Brain (organoid and tissue), 16 donors: ENCODE measurements at places on chromosomes 5 and 9.

DNA sequence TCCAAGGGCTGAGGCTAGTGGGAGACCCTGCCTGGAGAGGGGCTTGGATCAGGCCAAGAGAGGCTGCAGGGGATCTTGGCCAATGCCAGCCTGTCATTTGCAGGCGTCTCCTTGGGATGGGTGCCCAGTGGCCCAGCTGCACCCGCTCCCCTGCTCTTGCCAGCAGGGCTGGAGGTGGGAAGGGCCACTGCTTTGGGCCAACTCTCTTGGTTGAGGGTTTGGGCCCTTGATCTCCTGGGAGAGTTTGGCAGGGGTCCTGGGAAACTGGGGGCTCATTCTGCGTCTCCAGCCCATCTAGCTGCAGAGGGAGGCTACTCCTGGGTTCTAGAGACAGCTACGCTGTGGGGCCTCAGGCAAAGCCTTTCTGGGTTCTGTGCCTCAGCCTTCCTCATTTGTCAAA lies 10.5 kb downstream of the PSD2 start:
- peak; percentile 57 for DNase-seq

- no peak for DNase-seq
These were observed 42.9 kb downstream of the GPBP1 start for GRCh38 chr5:57216714-57217113.

DNA sequence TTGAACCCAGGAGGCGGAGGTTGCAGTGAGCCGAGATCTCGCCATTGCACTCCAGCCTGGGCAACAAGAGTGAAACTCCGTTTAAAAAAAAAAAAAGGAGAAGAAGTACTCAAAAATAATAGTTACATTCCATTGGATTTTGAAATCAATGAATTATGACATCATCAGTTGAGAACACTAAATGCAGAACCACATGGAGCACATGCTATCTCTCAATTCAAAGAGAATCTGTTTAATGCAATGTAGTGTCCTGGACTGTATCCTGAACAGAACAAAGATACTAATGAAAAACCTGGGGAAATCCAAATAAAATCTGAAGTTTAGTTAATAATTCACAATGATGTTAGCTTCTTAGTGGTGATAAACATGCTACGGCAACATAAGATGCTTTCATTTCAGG lies 20.3 kb downstream of the CDC14B start:
- DNase-seq, result no peak

DNA sequence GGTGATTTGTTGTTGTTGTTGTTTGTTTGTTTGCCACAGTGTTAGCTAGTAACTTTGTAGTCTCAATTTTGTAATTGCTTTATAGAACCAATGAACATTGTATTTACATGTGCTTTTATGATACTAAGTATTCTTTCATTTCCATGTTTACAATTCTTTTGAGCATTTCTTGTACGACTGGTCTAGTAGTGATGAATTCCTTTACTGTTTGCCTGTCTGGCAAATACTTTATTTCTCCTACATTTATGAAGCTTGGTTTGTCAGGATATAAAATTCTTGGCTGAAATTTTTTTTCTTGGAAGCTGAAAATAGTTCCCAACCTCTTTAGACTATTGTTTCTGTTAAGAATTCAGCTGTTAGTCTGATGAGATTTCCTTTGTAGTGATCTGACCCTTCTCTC lies 55.6 kb upstream of the SNCAIP start:
- no peak for DNase-seq

GRCh38 chr9:110261632-110262031 lies 5.3 kb upstream of the TXN start:
- DNase-seq, result no peak

DNA sequence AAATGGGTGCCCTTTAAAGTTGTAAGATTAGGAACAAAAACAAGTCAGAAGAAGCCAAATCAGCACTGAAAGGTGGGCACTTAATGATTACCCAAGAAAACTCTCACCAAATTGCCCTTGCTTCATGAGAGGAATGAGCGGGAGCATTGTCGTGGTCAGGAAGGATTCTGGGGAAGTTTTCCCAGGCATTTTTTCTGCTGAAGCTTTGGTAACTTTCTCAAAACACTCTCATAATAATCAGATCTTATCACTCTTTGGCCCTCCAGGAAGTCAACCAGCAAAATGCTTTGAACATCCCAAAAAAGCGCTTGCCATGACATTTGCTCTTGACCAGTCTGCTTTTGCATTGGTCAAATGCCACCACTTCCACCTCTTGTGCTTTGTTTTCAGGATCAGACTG lies 10.4 kb upstream of the PCDHGC3 start:
- no peak for DNase-seq

DNA sequence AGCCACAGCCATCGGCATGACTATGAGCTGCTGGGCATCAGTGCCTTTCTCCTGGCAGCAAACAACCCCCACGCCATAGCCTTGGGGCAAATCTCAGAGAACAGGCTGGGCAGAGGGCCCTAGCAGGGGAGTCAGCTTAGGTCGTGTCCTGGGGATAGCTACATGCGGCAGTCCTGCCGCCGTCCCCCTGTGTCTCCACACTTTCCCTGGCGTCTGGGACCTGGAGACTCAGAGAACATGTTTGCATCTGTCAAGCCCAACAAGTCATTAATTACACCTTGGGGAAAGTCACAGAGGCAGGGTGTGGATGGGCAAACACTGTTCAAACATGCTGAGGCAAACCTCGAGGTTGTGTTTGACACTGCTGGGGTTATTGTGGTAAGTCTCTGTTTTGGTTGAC lies 123.6 kb downstream of the C5orf15 start:
- no peak for DNase-seq

- no peak for DNase-seq
These were observed 113.7 kb downstream of the TRIO start for GRCh38 chr5:14256756-14257393.

DNA sequence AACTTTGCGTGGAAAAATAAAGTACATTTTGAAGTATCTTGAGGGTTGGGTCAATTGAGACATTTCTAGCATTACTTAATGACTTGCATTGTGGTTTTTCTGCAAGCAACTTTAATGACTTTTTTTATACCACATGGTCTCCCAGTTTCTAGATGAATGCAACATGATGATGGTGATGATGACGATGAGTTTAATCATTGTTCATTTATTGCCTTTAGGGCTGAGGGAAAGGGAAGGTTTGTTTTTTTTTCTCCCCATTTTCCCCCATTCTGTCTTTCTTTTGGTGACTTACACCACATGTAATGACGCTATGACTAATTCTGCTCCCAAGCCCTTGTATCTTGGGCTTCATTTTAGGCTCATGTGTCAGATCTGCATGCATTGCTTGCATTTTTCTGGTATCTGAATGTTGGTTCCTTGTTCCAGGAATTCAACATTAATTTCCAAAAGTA lies 57.7 kb upstream of the NXNL2 start:
- DNase-seq, result no peak

DNA sequence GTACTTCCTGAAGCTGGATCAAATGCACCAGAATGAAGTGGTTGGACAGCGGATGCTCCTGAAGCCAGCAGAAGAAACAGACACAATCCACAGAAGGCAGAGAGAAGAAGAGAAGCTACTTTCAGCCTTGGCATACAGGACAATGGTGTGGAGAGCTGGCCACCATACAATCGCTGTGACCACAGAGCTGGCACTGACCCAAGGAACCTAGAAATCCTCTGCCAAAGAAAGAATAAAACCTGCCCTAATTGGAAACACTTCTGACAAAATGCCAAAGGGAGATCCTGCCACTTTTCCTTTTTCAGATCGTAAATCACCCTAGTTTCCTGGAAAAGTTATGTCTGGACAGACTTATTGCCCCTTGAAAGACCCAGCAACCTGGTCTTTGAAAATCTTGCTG lies 77.8 kb downstream of the BAAT start:
- DNase-seq, result no peak

GRCh38 chr5:13944560-13945199 lies at the start of gene DNAH5:
Gene DNAH5, minus strand, starts transcription at chr5:13944688. Its CDS starts 250 bp downstream, at chr5:13944438.
- no peak for DNase-seq

DNA sequence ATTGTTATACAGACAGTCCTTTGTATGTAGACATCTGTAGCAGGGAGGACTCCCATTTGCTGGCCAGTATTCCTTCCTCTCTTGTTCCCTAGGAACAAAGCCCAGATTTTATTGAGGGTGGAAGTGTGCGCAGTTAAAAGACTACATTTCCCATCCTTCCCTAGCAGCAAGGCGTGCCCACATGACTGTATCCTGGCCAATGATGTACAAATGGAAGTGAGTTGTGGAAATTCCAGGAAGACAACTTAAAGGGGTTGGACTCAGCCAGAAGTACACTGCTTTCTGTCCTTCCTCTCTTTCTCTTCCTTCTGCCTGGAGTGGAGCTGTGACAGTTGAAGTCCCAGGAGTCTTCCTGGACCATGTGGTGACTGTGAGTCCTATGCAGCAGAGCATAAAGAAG lies 89.0 kb downstream of the HRH2 start:
- peak; percentile 81 for DNase-seq

GRCh38 chr5:79111960-79112702 lies 522 bp downstream of the BHMT start:
- DNase-seq, result peak; percentile 11
